ENCODE measurements at places on chromosomes 1 and 21.

DNA sequence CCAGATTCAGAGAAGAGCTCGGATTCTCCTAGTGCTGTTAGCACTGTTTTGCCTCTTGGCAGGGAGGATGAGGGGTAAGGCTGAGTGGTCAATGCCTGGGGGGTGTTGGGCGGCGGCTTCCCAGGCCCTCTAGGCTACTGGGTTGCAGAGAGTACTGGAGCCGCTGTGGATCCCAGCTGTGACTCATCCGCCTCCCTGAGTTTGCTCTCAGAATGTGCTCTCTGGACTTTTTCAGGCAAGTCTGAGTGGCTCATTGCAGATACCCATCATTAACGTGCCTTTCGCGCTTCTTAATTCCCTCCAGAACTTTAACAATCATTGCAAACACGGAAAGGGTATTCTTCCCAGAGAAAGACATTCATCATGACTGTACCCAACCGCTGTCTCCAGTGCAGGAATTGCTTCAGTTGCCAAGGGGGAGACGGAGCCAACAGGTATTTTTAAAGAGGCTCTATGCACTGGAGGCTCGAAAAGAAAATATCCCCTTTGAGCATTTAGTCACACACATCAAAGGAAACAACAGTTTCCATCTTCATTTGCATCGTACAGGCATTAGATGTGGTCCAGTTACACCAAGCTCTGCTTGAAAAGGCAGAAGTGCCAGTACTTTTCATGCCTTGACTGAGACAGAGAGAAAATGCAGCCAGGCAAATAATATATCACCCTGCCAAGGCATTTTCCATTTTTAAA lies 14.4 kb upstream of the CAMTA1 start:
- DNase-seq = no peak

- DNase-seq = no peak
These were observed 113.1 kb downstream of the RHOU start for GRCh38 chr1:228848406-228848805.

- no peak for DNase-seq
These were observed 1124.3 kb downstream of the AMY1C start for GRCh38 chr1:104874044-104874443.

DNA sequence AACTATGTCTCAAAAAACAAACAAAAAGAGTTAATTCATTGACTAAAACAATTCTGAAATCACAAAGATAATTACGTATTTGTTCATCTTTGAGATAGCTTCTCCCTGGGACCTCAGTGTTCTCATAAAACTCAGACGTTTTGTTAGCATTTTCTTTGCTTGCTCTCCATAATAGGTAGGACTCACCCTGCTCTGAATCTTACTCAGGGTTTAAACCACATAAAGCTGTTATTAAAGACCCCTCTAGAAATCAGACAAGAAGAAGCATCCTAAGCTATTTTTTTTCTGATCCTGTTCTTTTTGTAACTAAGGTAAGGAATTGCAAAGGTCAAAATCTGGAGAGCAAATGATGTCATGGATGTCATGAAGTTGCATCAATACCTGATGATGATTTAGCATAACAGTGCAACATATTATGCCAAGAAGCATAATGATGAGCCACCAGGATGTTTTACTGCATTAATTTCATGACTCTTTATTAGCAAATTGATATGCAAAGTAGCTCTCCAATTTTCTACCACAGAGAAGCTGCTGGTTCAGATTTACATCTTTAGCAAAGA lies 2.4 kb downstream of the FBXO42 start:
- DNase-seq = no peak

- DNase-seq = no peak
These were observed 31.0 kb upstream of the LMX1A start for GRCh38 chr1:165387505-165387904.

DNA sequence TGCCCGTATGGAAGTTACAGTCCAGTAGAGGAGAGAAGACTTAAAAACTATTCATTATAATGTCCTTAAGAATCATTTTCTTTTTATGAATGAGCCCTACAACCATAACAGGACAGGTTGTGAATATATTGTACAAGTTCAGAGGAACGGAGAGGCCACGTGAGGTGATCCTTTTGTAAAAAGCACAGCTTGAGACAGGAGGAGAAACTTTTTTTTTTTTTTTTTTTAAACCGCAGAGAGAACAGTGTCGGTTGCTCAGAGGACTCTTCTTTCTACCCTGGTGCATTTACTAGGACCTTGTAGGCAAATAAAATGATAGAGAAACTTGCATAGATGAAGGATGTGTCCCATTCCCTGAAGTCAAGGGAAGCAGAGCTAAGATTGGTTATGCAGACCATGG lies 32.1 kb downstream of the DYRK1A start:
- no peak for DNase-seq

DNA sequence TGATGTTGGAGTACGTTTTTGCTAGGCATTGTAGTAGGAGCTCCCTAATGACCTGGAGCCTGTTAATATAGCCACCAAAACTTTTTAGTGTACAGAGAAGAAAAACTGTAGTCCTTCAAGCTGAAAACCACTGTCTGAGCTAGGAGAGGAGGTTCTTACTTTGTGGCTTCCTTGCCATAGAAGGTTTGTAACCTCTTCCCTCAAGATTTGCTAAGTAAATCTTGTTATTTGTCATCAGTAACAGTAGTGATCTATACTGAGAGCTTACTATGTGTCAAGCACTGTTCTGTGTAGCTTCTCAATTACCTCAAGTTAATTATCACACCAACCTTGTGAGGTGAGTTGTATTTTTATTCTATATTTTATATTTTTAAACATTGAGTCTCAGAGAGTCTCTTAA lies 21.2 kb upstream of the LRRC8C start:
- no peak for DNase-seq

- DNase-seq = no peak
These were observed 168.0 kb downstream of the GRIK3 start for GRCh38 chr1:36866169-36866814.

GRCh38 chr21:42818328-42818749 lies 61.0 kb downstream of the WDR4 start:
- DNase-seq = peak; percentile 45

DNA sequence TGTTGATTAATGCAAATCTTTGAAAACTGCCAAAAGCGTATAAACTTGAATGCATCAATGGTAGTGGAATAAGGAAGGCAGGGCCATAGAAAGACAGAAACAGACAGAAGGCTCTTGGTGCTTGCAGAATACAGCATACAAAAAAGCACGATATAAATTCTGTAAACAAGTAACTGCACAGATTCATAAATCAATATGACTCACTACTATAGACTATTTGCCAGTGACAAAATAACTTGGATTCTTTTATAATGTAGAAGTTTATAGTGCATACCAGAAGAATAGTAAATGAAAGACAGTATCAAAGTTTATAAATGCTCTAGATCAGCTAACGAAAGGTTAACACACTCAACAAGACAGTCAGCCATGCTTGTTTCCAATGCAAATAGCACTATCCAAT lies 349.6 kb downstream of the PTBP2 start:
- DNase-seq = no peak

DNA sequence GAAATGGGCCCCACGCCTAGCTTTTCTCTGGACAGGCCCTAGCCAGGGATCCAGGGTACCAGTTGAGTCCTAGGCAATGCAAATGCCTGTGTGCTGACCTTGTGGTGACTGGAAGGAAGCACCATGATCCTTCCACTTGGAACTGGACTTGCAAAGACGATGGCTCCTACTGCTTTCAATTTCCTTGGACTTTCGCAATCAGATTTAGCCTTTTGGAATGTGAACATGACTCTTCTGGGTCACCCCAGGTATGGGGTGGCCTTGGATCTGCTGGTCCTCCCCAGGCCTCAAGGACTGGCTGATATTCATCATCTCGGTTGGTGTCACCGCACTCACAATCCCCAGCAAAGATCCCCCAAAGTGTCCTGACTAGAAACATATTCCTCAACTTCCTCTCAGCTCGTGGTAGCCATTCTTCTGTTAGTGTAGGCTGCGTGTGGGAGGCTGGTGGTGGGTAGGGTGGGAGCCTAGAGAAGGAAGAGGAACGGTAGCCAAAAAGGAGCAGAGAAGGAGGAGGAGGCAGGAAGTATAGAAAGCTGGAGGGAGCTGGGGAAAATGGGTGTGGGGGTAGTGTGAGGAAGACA lies 130.5 kb downstream of the PPIAL4G start:
- no peak for DNase-seq

GRCh38 chr1:114088392-114089299 lies 65.0 kb downstream of the SYT6 start:
- DNase-seq = no peak

- DNase-seq = no peak
These were observed 25.8 kb downstream of the OSBPL9 start for GRCh38 chr1:51642739-51643142.

DNA sequence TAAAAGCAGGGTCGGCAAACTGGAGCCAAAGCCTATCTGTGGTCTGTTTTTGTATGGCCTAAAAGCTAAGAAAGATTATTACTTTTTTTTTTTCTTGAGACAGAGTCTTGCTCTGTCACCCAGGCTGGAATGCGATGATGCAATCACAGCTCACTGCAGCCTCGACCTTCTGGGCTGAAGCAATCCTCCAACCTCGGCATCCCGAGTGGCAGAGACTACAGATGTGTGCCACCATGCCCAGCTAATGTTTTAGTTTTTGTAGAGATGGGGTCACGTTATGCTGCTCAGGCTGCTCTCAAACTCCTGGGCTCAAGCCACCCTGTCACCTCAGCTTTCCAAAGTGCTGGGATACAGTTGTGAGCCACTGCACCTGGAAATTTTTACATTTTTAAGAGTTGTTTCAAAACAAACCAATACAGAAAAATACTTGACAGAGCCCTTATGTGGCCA lies 6.5 kb upstream of the GLRX2 start:
- no peak for DNase-seq

DNA sequence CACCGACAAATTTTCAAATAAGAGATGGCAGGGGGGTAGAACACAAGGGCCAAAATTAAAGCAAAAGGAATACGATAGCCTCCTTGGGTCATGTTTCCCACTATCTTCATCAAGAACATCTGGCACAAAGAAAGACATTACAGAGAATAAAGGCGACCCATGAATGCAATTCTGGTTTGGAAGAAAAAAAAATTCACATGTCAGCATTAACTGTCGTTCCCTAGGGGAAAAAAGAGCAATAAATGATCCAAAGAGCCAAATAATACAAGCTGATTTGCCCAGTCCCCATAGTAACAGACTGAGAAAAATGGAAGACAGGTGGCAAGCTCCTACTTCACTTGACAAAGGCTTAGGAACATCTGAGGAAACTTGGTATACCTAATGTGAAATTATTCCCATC lies 4.5 kb downstream of the STIL start:
- DNase-seq = no peak

GRCh38 chr21:45774291-45774690 lies 130.8 kb downstream of the PCBP3 start:
- DNase-seq = no peak

- no peak for DNase-seq
These were observed 3.3 kb downstream of the WNT3A start for GRCh38 chr1:228009828-228010775.

DNA sequence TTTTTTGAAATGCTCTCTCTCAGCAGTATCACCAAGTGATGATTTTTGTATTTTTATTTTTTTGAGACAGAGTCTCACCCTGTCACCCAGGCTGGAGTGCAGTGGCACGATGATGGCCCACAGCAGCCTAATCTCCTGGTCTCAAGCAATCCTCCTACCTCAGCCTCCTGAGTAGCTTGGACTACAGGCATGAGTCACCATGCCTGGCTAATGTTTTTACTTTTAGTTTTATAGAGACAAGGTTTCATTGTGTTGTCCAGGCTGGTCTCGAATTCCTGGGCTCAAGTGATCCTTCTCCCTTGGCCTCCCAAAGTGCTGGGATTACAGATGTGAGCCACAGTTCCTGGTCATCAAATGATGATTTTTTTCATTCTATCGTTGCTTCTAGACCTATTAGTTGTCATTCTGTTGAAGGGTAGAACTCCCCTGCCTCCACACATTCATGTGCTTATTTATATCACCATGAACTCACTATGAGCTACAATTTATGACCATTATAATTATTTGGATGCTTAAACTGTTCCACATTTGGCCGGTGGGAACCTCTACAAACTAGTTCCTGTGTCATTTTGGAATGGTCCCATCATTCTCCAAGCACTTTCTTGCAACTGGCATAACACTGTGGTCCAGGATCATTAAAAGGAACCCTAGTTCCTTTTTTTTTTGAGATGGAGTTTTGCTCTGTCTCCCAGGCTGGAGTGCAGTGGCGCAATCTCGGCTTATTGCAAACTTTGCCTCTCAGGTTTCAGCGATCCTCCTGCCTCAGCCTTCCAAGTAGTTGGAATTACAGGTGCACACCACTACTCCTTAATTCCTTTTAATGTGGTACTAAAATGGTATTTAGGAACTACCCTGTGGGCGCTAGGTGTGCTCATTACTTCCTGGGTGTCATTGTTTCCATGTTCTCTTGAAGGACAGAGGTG lies 20.2 kb upstream of the TOR3A start:
- no peak for DNase-seq

- no peak for DNase-seq
These were observed 43.3 kb upstream of the LRP8 start for GRCh38 chr1:53371121-53371666.

GRCh38 chr1:179195376-179195775 lies 34.1 kb downstream of the ABL2 start:
- DNase-seq = no peak

DNA sequence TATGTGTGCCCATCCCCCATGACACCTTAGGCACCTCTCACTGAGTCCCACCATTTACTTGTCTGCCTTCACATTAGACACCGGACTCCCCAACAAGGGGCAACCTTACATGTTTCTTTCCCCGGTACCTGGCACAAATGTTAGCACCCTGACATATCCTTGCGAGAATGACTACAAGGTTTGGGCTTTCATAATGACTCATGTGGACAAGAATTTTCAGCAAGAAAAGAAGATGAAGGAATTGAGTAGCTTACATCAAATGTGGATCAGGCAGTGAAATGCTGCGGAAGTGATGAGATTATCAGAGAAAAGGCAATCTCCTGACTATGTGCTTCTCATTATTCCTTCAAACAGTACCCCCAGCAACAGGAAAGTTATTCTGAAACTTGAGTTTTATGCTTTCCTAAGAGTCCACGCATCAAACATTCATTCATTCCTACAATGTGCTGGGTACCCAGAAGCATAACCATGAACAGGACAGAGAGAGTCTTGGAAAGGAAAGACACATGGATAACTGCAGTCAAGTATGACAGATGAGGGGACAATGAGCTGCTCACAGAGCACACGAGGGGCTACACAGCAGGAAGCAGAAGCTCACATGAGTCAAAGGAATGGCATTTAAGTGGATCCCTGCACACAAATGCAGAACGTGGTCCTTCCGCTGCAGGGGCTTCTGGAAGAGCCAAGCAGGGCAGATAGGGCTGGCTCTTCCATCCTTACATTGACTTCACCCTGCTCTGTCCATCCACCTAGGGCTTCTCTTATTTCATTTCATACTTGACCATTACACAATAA lies 112.1 kb downstream of the PCNX2 start:
- no peak for DNase-seq

- no peak for DNase-seq
These were observed 24.3 kb downstream of the CYP4B1 start for GRCh38 chr1:46823151-46823550.

GRCh38 chr1:147641695-147642592 lies 28.4 kb downstream of the ACP6 start:
- DNase-seq = peak; percentile 58

GRCh38 chr1:92503043-92503925 lies 16.6 kb upstream of the GFI1 start:
- DNase-seq = no peak

- no peak for DNase-seq
These were observed 12.4 kb upstream of the UMODL1 start for GRCh38 chr21:42058631-42059111.

Measured in COLO829 (cell line).